Right forelimb (tissue), 1 donor: ENCODE measurements at places on chromosomes 7 and 10.

GRCh38 chr10:28295336-28295735 lies 7.5 kb downstream of the MPP7 start:
- no peak for DNase-seq

DNA sequence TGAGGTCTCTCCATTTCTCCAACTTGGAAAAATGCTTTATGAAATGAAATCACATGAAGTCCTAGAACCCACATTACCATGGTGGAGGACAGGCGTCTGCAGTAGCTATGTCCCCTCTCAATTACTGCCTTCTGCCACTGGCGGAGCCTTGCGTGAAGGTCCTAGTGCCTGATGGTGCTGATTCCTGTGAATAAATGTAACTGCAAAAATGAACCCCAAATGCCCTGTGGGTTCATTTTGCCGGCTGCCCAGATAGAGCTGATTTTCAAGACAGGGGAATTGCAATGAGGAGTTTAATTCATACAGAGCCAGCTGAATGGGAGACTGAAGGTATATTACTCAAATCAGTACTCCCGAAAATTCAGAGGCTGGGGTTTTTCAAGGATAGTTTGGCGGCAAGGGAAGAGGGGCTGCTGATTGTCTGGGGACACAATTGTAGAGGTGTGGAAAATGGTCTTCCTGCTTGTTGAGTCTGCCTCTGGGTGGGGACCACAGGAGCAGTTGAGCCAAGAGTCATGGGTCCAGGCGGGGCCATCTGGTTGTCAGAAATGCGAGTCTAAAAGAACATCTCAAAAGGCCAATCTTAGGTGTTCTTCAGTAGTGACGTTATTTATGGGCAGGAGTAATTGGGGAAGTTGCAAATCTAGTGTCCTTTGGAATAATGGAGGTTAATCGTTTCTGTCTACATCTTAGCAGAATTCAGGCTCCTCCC lies 13.5 kb downstream of the PRF1 start:
- no peak for DNase-seq

- DNase-seq: no peak
Measured at GRCh38 chr7:69018200-69018599, 580.1 kb upstream of the AUTS2 start.

- no peak for DNase-seq
Measured at GRCh38 chr7:40715053-40715430, 580.2 kb downstream of the SUGCT start.

DNA sequence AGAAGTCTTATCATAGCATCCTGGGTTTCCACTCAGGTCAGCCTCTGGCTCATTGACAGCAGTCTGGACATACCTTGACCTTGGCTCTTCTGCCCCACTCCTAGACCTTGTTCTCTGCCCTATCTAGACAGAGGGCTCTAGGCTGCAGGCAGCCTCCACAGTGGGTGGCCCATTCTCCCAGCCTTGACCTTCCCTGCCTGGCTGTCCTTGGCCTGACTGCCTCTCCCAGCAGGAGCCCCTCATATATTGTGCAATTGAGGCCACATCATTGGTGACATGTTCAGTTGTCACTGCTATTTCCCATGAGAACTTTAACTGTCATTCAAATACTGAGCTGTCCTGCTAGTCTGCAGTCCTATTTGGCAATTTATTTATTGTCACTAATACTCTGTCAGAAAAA lies 503.4 kb downstream of the PLXNA4 start:
- no peak for DNase-seq

DNA sequence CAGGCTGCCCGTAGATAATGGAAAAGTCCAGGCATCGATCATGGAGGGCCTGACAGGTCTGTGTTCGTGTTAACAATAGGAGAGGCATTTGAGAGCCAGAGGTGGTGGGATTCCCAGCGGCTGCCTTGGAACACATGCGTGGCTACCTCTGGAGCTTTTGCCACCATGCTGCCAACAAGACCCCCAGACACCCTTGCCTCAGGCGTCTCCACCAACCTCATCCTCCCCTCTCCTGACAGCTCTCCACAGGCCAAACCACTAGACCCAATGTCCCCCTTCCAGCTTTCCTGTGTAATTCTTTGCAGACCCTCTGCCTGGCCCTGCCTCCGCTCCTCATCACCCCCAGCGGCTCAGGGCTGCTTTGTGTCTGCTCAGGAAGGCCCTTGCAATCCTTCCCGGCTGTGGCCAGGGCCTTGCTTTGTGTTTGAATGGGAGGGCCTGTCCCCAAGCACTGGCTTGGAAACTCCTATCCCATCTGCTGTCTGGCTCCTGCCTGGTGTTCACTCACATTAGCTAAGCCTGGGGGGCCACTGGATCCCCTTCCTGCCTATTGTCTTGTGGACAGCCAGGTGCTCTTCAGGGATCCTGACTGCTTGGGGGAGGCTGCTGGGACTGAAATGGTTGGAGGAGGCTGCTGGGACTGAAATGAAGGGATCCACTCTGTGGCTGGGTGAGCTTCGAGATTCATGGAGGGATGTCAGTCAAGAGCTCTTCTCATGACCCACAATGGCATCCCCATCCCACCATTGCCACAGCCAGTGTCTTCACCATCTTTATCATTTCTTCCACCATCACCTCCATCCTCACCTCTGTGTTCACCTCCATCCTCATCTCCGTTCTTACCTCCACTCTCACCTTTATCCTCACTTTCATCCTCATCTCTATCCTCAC lies 60.8 kb upstream of the ELN start:
- no peak for DNase-seq

- no peak for DNase-seq
Measured at GRCh38 chr10:37865957-37866803, 8.8 kb upstream of the ZNF248 start.

- DNase-seq: no peak
Measured at GRCh38 chr10:3763035-3763456, 22.0 kb downstream of the KLF6 start.

DNA sequence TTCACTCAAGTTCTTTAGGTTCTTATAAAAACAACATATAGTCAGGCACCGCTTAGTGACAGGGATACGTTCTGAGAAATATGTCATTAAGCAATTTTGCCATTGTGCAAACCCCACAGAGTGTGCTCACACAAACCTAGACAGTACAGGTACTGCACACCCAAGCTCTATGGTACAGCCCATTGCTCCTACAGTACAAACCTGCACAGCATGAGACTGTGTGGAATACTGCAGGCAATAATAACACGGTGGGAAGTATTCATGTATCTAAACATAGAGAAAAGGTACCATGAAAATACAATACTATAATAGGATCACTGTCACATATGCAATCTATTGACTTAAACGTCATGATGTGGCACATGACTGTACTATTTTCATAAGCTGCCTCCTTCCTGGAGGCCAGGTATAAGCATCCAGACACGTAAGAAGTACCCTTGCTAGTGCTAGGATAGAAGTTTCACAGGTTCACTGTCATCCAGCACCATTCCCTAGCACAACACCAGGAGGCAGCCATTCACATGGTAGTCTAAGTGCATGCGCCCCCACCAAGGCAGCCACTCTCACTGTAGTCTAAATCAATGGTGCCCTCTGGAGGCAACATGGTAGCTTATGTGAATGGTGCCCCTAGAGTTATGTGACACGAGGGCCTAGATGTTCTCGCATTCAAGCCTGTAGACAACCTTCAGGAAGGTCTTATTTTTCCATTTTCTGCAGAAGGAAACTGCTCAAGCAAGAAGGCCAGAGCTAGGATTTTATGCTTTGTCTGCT lies 98.5 kb downstream of the ARHGAP22 start:
- DNase-seq: no peak

DNA sequence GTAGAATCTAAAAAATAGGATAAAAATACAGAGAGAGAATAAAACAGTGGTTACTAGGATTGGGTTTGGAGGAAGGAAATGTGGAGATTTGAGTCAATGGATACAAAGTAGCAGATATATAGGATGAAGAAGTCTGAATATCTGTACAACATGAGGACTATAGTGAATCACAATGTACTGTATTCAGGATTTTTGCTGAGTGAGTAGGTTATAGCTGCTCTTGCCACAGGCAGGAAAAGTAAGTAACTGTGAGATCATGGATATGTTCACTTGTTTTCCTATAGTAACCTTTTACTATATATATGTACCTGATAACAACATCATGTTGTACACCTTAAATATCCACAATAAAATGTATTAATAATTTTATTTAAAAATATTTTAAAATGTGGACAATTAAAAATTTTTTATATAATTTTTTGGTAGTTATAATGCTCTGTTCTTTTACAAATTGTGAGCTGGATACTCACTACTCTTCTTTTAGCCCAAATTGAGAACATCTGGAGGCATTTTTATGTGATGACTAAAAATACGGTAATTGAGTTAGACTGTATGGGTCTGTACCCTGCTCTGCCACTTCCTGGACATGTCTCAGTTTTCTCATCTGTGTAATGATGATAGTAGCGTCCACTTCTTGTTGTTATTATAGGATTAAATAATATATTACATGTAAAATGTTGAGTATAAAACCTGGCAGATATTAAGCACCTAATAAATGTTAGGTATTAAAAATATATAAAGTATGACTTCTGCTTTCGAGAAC lies 439.1 kb downstream of the AUTS2 start:
- no peak for DNase-seq

DNA sequence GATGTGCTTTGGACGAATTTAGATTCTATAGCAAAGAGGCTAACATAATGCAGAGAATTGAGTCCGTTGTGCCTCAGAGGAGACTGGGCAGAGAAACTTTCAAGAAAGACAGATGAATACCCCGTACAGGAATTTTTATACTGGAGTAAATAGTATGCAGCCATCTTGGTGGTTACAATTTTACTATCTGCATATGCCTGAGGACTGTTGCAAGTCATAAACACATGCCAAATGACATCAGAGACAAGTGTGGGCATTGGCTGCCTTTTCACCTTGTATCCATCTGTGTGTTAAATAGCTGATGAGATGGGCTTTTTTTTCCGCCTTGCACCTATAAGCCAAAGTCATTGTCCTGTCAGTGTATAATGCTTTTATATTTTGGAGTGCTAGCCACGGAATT lies 267.5 kb upstream of the SP4 start:
- DNase-seq: no peak

DNA sequence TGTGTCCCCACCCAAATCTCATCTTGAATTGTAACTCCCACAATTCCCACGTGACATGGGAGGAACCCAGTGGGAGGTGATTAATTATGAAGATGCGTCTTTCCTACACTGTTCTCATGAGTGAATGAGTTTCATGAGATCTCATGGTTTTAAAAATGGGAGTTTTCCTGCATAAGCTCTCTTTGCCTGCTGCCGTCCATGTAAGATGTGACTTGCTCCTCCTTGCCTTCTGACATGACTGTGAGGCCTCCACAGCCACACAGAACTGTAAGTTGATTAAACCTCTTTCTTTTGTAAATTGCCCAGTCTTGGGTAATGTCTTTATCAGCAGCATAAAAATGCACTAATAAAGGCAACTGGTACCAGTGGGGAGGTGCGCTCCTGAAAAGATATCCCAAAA lies 67.7 kb upstream of the DRGX start:
- no peak for DNase-seq

DNA sequence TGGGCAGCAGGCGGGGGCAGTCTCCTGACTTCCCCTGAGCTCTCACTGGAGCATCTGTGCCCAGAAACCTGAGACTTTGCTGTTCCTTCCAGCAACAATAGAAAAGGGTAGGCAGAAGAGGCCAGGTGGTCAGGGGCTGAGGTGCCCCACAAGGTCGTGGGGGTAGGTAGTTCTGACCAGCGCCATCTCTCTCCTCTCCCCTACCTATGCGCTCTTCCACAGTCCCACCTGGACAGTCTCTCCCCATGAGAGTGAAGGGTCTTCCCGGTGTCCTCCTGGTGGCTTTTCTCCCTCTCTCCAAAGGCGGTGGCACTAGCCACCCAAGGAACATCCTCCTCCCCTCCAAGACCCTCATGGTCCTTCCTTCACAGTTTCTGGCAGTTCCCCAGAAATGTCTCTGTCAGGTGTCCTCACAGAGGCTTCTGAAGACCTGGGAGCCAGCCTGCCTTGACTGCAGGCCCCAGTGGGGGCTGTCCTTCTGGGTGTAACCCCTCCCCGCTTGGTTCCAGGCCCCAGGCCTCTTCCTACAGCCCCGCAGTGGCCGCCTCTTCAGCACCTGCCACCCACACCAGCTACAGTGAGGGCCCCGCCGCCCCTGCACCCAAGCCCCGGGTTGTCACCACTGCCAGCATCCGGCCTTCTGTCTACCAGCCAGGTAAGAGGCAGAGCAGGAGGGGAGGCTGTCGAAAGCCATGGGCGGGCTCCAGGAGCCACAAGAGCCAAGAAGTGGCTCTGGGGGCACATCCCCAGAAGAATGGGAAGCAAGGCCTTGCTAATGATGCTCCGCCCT lies 41.3 kb downstream of the LDB3 start:
- no peak for DNase-seq

- no peak for DNase-seq
Measured at GRCh38 chr7:50607524-50608125, 42.4 kb upstream of the DDC start.

DNA sequence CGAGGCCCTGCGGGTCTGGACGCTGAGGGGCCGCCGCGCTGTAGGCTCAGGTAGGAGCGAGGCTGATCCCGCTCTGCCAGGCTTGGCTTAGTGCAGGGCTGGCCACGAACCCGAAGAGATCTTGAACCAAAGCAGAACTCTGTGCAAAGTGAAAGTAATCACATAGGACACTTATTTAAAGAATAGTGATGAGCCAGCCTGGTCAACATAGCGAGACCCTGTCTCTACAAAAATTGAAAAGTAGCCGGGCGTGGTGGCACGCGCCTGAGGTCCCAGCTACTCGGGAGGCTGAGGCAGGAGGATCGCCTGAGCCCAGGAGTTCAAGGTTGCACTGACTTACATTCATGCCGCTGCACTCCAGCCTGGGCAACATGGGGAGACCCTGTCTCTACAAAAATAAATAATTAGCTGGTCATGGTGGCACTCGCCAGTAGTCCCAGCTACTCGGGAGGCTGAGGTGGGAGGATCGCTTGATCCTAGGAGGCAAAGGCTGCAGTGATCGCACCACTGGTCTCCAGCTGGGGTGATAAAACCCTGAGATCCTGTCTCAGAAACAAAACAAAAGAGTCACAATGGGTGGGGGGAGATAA lies 541 bp downstream of the ZSCAN25 start:
- DNase-seq: no peak

GRCh38 chr7:155280446-155281397 lies 17.0 kb upstream of the INSIG1 start:
- DNase-seq: no peak

- DNase-seq: no peak
Measured at GRCh38 chr7:36683111-36683510, 41.2 kb downstream of the AOAH start.

DNA sequence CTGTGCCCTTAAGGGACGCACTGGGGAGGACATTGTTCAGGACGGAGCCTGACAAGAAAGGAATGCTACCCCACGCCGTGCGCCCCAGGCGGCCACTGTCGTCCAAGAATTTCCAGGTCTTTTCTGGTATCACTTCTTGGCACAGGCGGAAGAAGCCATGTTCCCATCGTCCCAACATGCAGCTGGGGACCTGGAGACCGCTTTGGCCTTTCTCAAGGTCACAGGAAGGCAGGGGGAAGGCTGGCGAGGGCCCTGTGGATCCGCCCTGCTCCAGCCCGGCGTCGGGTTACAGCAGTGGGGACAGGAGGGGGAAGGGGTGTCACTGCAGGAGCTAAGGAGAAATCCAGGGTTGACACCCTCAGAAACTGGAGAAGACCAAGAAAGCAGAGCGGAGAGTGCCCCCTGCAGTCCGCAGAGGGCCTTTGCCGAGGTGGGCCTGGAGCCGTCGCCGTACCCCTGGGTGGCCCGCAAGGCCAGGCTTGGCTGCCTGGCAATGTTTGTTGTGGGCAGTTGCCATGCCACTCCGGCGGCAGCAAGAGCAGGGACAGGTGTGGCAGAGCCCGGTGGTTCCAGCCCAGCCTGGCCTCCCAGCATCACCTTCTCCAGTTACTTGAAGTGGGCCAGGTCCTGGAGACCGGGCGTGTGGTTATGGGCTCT lies 104.1 kb downstream of the LHPP start:
- peak; percentile 72 for DNase-seq
